IPS DF 6.9 (cell line): ENCODE measurements at places on chromosomes 4 and X.
A peak's percentile ranks its signal among the peaks of the same experiment; 100 is the strongest.

DNA sequence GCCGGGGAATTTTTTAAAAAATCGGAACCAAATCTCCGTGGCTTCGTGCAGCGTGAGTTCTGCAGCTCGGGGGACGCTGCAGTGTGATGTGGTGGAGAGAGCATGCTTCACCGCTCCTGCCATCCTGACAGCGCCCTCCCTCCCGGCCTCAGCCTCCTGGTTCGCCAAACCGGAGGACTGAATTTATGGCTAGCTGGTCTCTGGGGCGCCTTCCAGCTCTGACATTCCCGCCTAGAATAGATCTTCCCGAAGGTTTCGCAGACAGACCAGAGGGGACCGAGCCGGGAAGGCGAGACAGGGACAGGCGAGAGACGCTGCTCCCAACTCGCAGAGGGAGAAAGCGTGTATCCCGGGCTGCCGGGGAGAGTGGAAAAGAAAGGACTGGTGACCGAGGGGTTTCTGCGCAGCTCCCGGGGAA, 25.9 kb downstream of the HOPX start:
- DNase-seq: no peak

- no peak for DNase-seq
These were observed 3.9 kb downstream of the CTBP1 start for GRCh38 chr4:1244978-1245471.

- DNase-seq: peak; percentile 67
These were observed 46.6 kb downstream of the CCNG2 start for GRCh38 chr4:77203380-77204197.

- no peak for DNase-seq
These were observed 152.6 kb upstream of the CLNK start for GRCh38 chr4:10837151-10837550.

DNA sequence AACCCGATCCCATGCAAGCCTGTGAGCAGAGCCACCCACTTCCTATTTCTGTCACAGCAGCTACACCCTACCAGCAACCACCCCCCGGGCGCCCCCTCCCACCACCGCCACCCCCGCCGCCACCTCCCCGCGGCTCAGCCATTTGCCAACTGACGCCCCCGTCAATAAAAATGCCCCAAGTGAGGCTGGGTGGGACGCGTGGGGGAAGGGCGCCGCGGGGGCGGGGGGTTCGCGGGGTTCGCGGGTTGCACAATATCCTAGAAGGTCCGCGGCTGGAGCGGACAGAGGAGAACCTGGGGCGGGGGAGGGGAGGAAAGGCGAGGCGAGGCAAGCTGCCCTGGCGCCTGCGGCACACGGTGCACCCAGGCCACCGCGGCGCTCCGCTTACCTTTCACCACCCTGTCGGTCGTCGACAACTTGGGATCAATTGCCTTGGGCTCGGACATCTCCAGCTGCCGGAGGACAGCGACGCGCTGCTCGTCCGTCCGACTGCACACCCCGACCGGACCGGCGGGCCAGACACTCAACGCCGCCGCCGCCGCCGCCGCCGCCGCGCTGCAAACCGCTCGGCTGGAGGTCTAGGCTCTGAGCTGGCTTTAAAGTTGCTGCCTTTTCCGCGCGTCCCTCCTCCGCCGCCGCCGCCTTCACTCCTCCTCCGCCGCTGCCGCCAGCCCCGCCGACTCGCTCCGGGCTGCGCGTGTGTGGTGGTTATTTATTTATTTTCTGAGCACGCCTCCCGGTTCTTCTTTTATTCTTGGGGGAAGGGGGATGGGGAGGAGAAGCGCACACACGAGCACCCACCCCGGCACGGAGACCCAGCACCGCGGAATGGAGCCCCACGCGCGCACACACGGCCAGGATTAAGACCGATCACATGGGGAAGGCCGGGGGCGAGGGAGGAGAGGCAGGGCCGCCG, 717 bp downstream of the PPP3CA start:
- no peak for DNase-seq

- no peak for DNase-seq
These were observed 53.4 kb downstream of the IRF2 start for GRCh38 chr4:184420881-184421416.

DNA sequence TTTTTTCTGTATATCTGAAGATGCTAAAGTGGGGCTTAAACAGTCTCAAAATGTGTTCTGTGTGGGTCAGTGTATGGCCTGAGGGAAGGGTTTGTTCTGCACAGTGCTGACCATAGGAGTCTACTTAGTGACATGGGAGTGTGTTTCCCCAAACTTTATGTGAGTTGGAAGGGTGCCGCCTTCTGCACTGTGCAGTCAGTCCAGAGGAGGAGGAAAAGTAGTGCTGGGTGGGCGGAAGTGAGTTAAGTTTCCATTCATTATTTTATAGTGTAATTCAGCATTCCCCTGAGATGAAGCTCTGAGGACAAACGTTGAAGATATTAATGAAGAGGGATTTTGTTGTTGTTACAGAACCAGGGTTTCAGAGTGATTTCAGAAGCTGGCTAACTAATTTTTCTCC, 2.9 kb downstream of the CHST7 start:
- DNase-seq: no peak

DNA sequence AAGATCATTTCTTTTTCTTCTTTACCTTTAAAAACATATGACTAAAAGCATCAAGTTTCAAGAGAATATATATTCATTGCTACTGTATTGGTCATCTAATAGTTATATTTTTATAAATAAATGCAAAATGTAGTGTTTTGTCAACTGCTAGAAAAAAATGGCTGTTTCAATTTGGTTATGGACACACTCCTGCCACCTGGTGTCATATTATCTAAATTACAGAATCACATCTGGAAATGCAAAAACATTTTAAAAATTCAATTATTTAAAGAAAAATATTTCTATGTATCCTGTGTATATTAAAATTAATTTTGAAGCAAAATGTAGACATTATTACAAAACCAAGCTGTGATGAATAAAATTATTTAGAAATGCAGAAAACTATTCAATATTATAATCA, 329.4 kb upstream of the PCDH18 start:
- DNase-seq: no peak

- DNase-seq: no peak
These were observed 191.2 kb downstream of the RRAGB start for GRCh38 chrX:55908661-55909212.

DNA sequence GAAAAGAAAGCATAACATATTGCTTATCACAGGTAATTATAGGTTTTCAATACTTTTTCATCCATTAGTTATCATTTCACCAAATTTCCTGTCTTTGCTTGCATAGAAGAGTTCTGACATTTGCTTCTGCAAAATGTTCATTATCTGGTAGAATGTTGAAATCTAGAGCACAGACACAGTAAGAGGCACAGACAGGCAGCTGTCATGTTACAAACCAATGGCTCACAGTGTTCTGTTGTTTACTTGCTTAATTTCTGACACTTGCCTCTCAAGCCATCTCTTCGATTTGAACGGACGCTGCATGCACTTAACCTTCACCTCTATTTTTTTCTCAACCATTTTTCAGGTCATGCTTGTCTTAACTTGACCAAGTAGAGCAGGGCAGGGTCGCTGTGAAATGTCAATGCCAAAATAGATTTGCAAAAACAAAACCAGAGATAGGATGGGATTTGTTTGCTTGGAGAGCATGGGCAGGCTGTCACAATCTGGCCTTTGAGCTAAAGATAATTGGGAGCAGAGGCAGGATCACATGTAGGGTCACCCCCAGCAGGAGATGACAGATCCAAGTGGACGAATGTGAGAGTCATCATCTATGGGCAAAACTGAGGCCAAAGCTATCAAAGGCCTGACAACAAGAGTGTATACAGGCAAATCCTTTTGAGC, 292.3 kb downstream of the SMARCA1 start:
- no peak for DNase-seq

DNA sequence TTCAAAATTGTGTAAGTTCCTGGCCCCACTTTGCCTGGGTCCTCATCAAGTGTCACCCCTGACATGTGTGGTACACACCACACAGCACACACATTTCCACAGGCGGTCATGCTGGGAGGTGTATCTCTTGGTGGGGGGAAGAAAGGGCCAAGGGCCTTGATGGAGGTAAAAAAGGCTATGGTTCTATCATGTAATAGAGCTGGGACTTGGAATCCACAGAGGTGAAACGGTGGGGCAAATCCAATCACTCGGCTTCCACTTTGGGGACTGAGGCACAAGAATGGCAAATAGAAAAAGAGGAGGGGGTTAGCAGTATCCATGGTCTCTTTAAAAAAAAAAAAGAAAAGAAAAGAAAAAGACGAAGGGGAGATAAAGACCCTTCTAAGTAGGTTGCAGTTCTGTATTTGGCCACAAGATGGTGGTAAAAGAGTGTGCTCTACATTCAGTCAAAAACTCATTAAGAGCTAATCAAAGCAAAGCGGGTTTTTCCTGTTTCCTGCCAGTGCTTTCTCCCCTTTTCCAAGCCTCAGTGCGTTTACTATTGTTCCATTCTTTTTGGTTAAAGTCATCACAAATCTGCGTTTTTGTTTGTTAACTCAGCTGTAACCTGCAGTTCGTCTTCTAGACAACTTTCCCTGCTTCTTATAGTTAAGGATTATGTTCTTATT, 37.0 kb upstream of the ATP6AP2 start:
- peak; percentile 35 for DNase-seq
